Activated naive CD4-positive, alpha-beta T cell treated with anti-CD3 and anti-CD28 coated beads, Interleukin-2, amount 50 U/mL, for 16 hours (primary cell): ENCODE measurements at places on chromosomes 3 and 15.

DNA sequence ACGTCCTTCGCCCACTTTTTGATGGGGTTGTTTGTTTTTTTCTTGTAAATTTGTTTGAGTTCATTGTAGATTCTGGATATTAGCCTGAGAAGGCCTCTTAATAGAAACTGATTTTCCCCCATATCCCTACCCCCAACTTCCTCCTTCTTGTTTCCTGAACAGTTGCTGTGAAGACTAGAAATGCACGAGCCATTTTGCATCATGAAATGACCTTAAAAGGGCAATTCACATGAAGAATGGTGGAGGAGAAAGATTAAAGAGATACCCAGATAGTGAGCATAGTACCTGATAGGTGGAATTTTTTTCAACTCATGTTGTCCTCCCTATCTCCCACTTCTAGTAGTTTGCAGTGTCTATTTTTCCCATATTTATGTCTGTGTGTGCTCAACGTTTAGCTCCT lies 55.2 kb upstream of the KCNH8 start:
- no peak for DNase-seq

DNA sequence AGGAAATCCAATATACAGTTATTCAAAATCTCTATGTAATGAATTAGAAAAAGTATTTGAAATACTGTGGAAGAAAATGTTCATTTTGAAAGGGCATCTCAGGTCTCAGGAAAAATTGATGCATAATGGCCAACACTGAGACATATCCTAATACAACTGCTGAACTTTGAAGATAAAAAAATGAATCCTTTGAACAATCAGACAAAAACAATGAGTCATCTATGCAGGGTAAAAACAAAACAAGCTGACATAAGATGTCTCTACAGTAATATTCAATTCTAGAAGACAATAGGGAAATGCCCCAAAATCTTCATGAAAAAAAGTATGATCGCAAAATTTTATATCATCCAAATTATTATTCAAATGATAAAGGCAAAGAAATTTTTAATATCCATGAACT lies 34.0 kb upstream of the ZNF280D start:
- no peak for DNase-seq

DNA sequence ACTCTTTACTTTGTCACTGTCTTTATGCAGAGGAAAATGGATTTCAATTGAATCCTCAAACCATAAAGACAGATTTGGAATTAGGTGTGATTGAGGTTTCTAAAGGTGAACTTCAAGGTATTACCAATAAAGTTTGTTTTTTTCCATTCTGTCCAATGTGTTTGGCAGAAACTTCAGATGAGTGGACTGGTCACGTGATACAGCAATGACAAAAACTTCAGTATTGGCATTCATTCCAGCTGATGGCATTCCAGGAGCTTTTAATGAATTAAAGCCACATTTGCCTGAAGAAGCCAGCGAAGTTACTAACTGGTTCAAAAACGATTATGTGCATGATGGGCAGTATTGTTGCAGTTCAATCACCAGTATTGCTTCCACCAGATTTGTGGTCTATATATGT lies 4.5 kb upstream of the MASP1 start:
- DNase-seq = no peak

- DNase-seq = no peak
These were observed 5.5 kb upstream of the BUB1B start for GRCh38 chr15:40155270-40155910.

GRCh38 chr3:45965653-45966052 lies 22.4 kb downstream of the CXCR6 start:
- no peak for DNase-seq

DNA sequence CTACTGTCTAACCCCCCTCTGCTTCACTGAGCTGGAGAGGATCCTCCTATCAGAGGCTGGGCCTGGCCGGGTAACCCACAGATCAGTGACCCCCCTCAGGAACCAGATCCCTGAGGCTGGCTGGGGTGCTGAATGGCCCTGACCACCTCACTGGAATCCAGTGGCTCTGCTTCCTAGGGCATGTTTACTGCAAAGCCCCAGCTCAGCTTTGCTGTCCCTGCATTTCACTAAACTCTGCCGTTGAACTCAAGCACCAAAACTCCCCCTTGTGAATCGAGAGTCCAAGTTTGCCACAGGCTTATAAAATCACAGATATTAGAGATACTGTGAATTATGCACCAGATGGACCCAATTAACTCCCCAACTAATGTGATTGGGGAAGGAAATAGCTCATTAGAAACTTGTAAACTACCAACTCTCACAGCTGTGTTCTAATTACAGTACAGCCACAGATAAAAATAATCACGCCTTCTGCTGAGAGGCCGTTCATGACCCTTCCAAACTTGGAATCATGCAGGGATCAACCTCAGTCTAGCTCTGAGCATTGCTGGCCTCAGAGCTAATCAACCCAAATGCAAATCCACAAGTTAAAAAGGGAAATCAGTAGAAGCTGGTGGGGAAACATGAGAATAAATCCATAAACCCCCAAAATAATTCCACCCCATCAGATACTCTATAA lies 47.0 kb downstream of the OCA2 start:
- DNase-seq = no peak

DNA sequence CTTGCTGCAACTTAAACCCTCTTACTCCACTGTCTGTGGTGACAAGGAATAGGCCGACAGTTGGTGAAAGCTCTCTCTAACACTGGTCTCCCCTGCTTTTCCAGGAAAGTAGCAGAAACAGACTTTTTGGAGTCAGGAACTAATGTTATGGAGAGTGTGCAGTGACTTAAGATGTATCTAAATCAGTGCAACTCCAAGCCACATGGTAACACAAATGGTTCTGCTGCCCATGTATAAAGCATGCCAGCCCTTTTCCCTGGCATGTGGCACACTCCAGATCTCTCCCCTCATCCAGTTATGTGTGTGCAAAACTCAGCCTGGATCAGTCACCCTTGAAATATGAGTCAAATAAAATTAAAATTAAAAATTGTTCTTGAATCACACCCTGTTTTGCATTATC lies 55.4 kb downstream of the SEMA5B start:
- no peak for DNase-seq

DNA sequence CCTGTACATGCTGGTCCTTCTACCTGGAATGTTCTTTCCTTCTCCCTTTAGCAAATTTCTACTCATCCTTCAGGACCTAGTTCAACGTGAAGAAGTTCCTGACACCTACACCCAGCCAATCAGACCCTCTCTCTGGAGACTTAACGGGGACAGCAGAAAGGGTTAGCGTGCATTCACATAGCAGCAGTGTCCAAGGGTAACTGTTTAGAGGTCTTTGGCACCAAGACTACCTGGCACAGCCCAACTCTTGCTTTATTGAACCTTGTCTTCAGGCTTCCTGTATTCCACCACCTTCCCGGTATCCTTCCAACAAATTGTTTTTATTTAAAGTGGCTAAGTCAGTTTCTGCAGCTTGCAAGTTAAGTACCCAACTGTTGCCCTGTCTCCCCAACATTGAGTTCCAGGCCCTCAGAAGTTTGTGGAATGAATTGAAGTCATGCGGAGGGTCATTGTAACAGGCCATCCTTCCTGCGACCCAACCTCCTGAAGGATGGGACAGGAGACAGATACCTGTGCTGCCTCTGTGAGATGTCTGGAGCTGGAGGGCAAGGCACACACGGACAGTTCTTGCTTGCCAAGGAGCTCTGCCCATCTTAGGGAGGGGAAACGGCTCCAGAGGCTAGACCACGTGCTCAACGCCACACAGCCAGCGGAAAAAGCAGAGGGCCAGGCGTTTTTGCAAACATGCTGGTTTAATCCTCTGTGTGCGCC lies 14.4 kb upstream of the WNT7A start:
- no peak for DNase-seq

- DNase-seq = no peak
These were observed 276.0 kb downstream of the UACA start for GRCh38 chr15:70487387-70487740.

- no peak for DNase-seq
These were observed 18.3 kb upstream of the MRPS22 start for GRCh38 chr3:139325551-139325950.
